CD8-positive, alpha-beta T cell (primary cell): ENCODE measurements at places on chromosomes 7 and 10.

DNA sequence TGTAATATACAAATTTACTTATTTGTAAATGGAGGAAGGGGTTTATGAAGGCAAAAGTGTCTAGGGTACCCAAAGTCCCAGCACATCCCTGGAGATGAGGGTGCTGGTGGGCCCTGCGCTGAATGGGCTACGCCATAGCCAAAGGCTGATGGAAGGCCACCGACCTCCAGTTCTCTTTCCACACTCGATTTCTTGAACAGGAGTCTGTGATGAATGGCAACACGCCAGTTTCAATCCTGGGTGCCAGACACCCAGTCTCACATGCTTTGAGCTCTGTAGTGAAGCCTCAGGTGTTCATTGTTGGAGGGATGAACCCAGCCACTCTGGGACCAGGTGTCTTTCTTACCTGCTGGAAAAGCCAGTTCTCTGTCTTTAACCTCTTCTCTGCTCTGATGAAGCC is 752 bp downstream of the LRMDA start:
- DNase-seq, result no peak

- DNase-seq, result peak; percentile 83
Observed at GRCh38 chr7:139777948-139778841, at the start of gene HIPK2. HIPK2 (minus strand) TSS chr7:139777998; CDS start chr7:139777623, 375 bp downstream.

DNA sequence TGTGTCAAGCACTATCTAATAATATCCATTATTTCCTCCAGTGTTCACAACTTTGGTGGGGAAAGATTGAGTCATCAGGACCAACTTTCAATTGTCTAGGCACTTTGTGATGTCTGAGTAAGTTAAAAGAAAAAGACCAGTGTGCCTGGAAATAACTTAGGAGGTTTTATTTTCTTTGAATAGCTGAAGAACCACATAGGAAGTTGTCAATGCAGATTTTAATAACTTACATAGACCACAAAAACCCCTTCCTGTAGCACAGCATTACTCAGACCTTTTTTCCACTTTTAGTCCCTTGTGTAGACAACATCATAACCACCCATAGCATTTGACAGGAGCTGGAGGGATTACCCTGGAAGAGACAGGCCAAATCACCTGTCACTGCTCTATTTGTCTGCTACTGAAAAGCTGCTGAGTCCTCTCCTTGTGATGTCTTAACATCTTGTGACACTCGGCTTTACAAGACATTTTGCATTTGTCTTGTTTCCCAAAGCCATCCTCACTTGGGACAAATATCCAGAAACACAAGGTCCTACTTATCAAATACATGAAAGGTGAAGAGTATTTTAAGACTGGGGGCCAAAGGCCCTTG is 241.5 kb upstream of the PTER start:
- no peak for DNase-seq

GRCh38 chr7:35781200-35781701 is 19.6 kb upstream of the SEPTIN7 start:
- no peak for DNase-seq

- DNase-seq, result no peak
Observed at GRCh38 chr7:53996876-53997275, 545.3 kb upstream of the VSTM2A start.

- no peak for DNase-seq
Observed at GRCh38 chr7:50687575-50688225, 95.0 kb downstream of the GRB10 start.

DNA sequence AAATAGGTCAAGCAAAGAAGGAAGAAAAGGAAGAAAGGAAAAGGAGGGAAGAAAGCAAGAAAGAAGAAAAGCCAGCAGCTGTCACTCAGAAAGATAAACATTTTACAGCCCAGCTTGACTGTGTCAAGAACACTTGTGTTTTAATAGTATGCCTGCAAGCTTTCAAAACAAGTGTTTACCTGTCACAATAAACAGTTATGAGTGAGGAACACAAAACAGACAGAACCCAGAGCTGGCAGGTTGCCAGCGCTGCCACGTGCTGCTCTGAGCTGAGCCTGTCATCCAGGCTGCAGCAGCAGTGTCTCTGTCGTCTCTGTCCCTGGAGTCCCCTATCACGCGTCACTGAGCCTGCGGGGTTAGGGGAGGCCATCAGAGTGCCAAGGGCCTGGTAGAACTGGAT is 827.6 kb upstream of the AUTS2 start:
- DNase-seq, result no peak

DNA sequence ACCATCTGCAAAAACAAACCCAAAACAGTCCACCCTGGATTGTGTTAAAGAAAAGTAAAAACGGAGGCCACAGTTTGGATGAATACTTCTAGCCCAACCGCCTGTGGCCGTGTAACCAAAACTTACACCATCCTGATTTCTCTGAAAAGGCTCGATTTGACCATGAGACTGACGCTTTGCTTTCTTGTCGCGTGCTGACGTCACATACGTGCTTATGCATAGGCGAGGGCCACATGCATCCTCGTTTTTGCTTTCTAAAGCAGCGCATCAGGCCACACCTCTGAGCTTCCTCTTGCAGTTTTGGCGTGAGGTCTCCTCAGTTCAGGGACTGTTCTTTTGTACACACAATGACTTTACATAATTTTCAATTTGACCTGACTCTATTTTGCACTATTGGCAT is 526.6 kb downstream of the GLRX3 start:
- no peak for DNase-seq

GRCh38 chr7:2520761-2521290 is 1.3 kb downstream of the LFNG start:
- DNase-seq, result no peak

GRCh38 chr10:97724341-97724941 is 10.9 kb downstream of the MARVELD1 start:
- no peak for DNase-seq

GRCh38 chr7:105337529-105337928 is 51.2 kb downstream of the SRPK2 start:
- no peak for DNase-seq

DNA sequence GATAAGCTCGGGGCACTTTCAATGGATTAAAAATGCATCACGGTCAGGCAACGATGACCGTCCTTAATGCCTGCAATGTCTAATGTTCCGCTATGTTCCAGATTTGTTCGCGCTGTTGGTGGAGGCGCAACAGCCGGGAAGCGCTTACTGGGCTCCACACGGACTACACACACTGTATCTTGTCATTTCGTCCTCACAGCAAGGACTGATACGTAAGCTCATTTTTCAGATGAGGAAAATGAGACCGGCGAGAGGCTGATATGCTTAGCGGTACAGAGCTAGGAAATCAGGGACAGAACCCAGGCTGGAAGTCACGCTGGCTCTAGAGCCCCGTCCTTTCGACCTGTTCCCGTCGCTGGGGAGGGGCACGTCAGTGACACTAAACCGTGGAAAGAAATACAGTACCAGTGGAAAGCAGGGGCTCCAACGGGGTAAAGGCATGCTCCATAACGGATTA is 670 bp downstream of the TPK1 start:
- no peak for DNase-seq

GRCh38 chr7:108000875-108001763 is 1.8 kb downstream of the LAMB1 start:
- DNase-seq, result no peak

DNA sequence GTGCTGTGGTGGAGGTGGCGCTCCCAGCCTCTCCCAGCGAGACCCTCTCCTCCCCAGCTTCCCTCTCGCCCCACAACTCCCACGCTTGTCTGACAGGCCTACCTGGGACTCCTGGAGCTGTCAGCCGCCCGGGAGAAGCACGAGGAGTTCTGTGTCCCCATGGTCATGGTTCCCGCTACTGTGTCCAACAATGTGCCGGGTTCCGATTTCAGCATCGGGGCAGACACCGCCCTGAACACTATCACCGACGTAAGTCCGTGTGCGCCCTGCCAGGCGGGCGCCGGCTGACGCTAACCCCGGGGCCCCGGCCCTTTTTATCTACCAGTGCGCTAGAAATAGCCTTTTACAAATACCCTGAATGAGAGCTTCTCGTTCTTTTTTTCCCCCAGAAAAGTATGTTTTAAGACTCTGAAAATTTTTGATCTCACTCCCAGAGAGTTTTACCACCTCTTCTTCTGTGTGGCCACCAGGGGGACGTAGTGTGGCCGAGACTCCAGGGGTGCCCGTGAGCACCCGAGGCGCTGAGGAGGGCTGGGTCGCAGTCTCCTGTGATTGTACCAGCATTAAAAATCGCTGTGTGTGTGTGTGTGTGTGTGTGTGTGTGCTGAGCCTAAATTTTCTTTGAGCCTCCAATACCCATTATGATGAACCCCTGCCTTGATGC is 52.6 kb downstream of the PFKP start:
- DNase-seq, result no peak

DNA sequence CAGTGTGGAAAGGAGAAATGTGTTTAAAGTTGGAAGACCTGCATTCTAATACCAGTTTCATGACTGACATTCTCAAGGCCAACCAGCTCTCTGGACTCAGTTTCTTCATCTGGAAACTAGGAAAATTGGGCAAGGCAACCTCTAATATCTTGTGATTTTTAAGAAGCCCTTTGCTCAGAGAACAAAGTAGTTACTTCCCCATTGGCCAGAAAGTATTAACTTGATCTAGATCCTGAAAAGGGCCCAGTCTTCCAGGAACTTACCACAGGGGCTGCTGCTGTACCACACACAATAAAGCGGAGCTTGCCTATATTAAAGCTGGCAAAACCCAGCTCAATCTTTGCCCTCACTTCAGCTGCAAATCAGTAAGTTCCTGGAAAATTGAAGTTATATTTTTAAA is 155.6 kb upstream of the ADO start:
- DNase-seq, result no peak

DNA sequence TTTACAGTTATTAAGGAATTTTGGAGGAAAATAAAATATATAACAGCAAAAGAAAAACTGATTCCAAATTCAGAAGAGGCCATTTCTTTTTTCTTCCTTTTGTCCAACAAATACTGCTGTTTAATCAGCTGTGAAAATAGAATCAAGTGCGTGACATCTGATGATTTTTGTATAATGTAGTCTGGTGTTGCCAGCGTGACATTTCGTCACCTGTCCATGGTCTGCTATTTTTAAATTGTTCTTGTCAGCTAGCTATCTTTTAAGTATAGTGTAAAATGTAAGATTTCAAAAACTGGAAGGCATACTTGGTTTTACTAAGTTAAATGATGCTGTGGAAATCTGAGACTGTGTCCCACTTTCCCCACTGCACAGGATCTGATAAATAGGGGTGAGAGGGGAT is 105.9 kb downstream of the CPEB3 start:
- no peak for DNase-seq

- DNase-seq, result no peak
Observed at GRCh38 chr7:83550100-83550499, 98.8 kb downstream of the SEMA3E start.

DNA sequence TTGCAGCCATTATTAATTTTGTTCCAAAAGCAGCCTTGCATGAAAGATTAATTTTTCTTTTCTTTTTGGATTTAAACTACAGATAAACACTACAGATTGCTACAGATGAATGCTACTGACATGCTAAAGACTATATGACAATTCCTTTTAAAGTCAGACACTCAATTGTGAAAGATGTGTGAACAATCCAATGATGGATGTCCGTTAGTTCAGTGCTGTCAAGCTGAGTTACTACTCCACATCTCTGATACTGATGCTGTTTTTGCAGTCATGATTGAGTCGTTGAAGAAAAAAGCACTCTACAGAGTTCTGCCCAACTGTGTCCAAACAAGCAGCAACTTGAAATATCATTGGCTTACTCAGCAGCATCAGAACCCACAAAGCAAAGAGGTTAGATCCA is 146.8 kb downstream of the OTUD1 start:
- no peak for DNase-seq

GRCh38 chr7:102184303-102184702 is 102.4 kb upstream of the SH2B2 start:
- no peak for DNase-seq

- no peak for DNase-seq
Observed at GRCh38 chr7:156942708-156943090, 6.8 kb upstream of the NOM1 start.

GRCh38 chr7:91379236-91379635 is 115.0 kb downstream of the FZD1 start:
- no peak for DNase-seq

DNA sequence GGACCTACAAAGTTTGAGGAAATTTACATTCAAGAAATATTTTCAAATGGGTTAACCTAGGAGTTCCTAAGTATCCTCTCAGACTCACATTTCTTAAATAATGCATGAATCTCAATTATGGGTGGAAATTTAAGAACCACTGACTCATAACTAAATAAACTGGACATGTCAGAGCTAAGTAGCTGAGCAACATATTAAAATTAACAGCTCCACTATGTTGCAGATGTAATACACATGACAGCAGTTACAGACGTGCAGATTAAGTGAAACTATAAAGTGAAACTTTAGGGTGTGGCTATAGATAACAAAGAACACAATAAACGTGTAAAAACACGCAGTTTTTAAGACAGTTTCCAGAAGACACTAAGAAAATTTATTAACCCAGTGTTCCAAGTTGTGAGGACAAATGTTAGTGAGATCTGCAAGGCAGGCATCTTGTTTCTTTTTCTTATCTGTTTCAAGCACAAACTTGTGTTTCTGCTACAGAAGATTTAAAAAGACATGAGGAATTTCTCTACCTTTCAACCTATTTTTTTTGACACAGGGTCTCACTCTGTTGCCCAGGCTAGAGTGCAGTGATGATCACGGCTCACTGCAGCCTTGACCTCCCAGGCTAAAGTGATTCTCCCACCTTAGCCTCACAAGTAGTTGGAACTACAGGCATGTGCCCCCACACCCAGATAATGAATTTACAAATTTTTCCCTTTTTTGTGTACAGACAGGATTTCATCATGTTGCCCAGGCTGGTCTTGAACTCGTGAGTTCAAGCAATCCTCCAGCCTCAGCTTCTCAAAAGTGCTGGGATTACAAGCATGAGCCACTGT is 25.3 kb downstream of the DNMBP start:
- no peak for DNase-seq

- DNase-seq, result no peak
Observed at GRCh38 chr7:6093375-6093774, 62.2 kb downstream of the ANKRD61 start.

DNA sequence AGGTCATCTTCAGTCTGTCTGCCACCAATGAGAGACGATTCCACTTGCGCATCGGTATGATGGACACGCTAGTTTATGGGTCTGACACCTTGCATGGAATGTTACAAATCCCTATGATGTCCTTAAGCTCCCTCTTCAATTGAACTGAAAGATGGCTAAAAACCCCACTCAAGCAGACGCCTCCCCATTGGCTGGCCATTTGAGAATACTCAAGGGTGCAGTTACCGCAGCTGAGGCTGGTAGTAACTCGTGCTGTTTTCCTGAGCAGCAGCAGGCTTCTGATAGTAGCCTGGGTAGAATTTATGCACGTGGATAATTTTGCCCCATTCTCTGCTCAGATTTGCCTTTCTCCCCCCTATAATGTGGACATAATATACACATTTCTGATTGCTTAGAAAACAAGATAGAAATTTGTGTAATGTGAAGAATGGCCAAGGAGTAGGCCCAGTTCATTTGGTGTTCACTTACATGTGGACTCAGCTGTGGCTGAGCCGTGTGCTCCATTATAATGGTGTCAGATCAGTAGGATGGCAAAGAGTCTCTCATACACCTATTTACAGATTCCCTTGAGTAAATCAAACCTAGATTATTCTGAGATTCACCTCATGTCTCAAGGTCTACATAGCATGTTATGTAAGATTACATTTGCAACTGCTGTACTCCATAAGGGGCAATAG is 142.8 kb downstream of the HIBADH start:
- no peak for DNase-seq
